Endothelial cell (in vitro differentiated cells): ENCODE measurements at places on chromosomes 16 and 17. TPM values are rescaled to one million over a fixed set of nuclear protein-coding genes. Genes with fewer than 3 reads are reported as not detected.
A peak's percentile ranks its signal among the peaks of the same experiment; 100 is the strongest.

The HOXB3 gene
- 17.7 TPM for total RNA-seq

The HP gene
- not detected for total RNA-seq

DNA sequence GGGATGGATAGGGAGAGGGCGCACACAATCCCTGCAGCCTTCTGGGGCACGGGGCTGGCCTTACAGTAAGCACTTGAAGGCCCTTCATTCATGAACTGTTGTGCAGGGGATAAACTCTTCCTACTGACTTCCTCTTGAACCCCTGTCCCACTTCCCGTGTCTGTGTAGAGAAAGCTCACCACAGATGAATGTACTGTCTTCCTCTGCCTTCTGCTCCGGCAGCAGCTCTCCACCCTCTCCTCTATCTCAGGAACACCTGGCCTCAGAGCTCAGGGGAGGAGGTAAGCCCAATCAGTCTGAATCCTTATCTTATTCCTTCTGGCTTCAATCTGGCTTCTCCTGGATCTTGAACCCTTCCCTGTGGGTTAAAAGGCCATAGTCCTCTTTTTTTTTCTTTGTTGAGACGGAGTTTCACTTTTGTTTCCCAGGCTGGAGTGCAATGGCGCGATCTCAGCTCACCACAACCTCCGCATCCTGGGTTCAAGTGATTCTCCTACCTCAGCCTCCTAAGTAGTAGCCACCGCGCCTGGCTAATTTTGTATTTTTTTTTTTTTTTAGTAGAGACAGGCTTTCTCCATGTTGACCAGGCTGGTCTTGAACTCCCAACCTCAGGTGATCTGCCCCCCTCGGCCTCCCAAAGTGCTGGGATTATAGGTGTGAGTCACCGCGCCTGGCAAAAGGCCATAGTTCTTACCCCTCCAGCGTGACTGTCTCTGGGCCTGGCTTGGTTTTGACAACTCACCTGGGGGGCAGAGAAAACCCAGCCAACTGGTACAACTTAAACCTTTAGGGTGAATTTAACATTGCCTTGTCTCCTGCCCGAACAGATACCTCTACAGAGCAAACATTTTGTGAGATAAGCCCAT, 7.2 kb upstream of the SLC52A1 start:
- no peak for DNase-seq

The SCNN1B gene
- not detected for total RNA-seq

The TM4SF5 gene
- total RNA-seq: not detected

The GRIN2A gene
- 0.03 TPM for total RNA-seq

GRCh38 chr17:58281511-58282011, 826 bp upstream of the MPO start:
- DNase-seq: no peak

- no peak for DNase-seq
These were observed 55.4 kb downstream of the ABAT start for GRCh38 chr16:8729779-8730334.

DNA sequence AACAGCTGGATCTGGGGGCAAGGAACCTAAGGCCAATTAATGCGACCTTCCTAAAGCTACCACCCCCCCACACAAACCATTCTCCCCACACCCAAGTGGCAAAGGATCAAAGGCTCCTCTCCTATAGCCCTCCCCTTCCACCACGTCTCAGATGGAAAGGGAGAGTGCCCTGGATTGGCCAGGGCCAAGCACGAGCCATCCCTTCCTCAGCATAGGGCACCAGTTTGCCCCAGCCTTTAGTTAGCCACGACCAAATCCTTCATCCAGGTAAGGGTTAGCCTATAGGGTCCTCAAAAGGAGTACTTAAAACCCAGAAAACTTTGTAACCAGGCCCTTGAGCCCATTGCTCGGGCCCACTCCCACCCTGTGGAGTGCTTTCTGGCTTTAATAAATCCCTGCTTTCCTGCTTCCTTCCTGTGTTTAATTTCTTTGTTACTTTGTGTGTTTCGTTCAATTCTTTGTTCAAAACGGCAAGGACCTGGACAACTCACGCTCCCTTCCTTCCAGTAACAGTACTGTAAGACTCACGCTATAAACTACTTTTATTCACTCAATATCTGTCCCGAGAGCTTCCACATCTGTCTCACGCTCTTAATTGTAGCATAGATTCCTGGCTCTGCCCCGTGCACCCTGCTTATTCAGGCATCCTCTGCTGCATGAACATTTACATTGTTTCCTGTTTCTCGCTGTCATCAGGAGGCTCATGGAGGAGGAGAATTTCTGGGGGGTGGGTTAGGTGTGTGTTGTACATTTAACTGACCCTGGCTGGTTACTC, 62.3 kb downstream of the TNFRSF13B start:
- DNase-seq: peak; percentile 37

GRCh38 chr17:33262266-33263123, 30.6 kb downstream of the ASIC2 start:
- DNase-seq: no peak

GRCh38 chr16:4246777-4247459, 5.0 kb upstream of the SRL start:
- no peak for DNase-seq

DNA sequence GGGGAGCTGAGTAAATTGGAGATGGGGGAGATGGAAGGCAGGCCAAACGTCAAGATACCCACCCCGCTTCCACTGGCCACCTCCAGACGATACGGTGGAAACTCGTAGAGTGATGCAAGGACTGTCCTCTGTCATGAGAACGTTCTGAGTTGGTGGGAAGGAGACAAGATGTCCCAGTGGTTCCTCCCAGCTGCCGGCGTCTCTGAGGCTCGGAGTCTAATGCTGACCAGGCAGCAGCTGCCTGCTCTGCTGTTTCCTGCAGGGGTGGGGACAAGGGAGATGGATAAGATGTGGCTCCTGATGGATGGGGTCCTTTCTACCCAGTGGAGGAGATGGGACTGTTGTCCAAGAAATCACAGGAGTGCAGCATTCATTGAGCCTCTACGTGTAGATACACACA, 28.2 kb upstream of the C1QL1 start:
- DNase-seq: no peak

The TNFRSF12A gene
- total RNA-seq: 3.0 TPM

DNA sequence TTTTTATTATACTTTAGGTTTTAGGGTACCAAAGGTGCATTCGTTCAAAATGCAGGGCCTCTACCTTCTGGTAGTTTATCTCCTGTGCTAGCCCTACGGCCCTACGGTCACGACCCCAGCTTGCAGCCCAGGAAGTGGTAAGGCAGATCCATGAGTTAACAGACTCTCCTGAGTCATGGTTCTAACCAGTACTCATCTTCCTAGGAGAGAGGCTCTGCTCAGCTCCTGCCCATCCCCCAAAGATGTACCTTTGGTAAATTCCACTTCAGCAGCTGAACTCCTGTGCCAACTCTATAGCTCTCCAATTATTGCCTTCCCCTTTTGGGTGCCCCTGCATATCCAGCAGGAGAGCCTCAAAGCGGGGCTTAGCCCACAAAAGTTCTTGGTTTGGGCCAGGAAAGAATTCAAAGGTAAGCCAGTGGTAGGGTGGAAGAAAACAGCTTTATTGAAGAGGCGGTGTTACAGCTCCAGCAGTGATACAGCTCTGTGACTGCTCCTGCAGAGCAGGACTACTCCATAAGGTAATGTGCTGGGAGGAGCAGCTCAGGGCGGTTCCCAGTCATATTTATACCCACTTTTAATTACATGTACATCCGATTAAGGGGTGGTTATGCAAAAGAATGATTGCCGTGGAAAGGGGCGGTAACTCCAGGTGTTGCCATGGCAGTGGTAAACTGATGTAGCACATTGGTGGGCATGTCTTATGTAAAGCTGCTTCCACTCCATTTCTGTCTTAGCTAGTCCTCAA, 241.4 kb downstream of the PMP22 start:
- DNase-seq: no peak

DNA sequence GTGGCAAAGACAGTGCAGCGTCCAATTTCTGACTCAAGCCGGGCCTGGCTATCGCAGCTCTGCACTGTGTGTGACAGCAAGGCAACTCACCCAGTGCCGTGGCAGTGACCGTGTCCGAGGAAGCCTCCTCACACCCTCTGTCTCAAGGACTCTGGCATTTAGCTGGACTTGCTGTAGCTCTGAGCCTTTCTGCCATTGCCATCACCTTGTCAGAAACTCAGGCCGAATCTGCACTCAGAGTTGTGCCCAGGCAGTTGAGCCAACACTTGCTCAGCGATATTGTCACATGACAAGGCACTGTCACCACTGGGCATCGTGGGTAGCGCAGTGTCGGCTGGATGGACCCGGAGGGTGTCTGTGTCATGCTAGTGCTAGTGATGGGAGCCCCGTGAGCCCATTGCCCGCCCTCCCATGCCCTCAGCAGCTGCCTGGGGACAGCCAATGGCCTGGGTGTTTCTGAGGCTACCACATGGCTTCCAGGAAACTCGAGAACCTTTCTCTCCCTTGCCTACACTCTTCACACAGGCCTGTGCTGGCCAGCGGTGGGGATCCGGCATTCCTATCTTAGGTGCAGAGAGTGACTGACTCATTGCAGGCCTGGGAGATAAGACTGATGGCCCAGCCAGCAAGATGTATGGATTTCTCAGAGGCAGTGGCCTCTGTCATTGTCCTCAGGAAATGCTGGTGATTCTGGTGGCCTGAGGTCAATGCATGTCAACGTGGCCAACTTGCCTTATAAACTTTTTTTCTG, 22.1 kb upstream of the STH start:
- DNase-seq: no peak

The RPL13 gene
- total RNA-seq: 2,070 TPM

DNA sequence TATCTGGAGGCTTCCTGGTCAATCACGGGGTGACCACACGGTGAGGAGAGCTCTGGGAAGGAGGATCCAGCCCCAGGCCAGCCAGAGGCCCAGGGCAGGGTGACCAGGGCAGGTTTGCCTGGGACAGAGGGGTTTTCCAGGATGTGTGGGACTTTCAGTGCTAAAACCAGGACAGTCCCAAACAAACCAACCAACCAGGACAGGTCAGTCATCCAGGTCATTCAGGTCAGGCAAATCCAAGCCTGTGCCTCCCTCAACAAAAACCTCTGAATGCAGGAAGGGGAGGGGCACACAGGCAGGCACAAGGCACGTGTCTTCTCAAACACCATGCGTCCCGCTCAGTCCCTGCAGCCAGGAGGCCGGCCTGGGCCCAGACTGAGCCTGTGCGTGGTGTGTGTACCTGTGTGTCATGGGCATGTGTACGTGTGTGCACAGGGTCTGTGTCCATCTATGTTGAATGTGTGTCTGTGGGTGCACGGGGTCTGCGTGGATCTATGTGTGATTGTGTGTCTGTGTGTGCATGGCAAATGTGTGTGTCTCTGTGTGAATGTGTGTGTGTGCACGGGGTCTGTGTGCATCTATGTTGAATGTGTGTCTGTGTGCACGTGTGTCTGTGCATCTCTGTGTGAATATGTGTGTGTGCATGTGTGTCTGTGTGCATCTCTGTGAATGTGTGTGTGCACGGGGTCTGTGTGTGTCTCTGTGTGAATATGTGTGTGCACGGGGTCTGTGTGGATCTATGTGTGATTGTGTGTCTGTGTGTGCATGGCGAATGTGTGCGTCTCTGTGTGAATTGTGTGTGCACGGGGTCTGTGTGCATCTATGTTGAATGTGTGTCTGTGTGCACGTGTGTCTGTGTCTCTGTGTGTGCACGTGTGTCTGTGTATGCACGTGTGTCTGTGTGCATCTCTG, 78.9 kb downstream of the RTN4RL1 start:
- no peak for DNase-seq

- DNase-seq: no peak
These were observed 33.2 kb upstream of the ARHGAP23 start for GRCh38 chr17:38395090-38395489.

GRCh38 chr16:88467541-88467944, 14.5 kb downstream of the ZFPM1 start:
- no peak for DNase-seq

The TAT gene
- not detected for total RNA-seq

- DNase-seq: peak; percentile 56
These were observed 4.6 kb downstream of the KIFC3 start for GRCh38 chr16:57797526-57798266.

DNA sequence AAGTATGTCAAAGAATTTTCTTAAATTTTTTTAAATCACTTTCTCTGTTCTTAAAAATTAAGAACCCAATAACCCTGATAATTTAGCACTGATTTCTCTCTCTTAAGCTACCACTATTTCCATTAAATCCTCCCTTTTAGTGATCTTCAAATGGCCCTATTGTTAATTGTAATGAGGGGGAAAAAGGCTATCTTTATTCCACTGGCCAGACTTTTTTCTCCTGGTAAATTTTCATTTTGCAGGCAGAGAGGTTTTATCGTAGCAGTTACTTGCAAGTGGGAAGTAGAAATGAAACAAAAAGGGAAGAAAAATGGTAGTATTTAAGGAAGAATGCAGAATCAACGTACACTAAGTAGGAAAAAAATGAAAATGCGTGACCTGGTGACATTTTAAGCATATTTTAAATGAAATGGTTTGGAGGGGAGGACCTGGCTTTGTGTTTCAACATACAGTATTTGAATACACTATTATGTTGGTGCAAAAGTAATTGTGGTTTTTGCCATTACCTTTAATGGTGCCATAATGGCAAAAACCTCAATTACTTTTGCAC, 224.9 kb downstream of the TANC2 start:
- no peak for DNase-seq
